Right ventricle myocardium superior (tissue), 1 donor: ENCODE measurements at places on chromosomes 16 and 17. TPM values are rescaled to one million over a fixed set of nuclear protein-coding genes. Genes with fewer than 3 reads are reported as not detected.

DNA sequence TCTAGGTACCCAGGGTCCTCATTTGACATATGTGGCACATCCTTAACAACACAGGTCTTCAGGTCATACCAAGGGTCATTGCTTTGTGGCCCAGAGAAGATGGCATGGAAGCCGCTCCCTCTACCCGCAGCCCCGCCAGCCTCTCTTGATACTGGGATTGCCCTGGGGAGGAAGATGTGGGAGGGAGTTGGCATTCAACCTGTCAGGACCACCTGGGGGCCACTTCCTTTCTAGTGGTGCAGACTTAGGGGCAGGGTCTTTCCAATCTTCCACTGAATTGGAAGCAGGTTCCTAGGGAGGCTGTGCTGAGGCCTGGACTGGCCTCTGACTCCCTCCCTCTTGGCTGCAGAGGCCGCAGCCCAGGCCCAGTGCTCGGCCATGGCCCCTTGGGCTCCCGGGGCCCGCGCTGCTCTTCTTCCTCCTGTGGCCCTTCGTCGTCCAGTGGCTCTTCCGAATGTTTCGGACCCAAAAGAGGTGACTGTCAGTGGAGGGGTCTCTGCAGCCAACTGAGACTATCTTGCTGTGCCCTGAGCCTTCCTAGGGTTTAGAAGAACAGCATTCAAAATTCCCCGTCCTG is 5.1 kb upstream of the HEXIM1 start:
- DNase-seq: peak; percentile 41

- DNase-seq: no peak
Measured at GRCh38 chr17:2844416-2844815, 48.2 kb downstream of the RAP1GAP2 start.

- DNase-seq: no peak
Measured at GRCh38 chr16:84266451-84266850, 26.6 kb upstream of the KCNG4 start.

- DNase-seq: no peak
Measured at GRCh38 chr16:5066511-5066910, 755 bp upstream of the C16orf89 start.

- DNase-seq: peak; percentile 93
Measured at GRCh38 chr17:4604111-4604644, 19.8 kb downstream of the SMTNL2 start.

DNA sequence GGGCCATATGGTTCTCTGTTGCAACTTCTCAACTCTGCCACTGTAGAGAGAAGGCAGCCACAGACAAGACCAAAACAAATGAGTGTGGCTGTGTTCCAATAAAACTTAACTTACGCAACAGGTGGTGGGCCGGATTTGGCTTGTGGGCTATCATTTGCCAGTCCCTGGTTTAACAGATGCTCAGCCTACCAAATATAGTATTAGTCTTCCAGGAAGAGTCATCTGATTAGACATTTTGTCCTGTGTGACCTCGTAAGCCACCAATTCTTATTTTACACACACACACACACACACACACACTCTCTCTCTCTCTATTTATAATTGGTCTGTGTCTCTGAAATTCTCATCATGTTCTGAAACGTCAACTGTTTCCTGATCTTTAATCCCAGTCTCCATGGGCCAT is 245.9 kb downstream of the XYLT1 start:
- peak; percentile 49 for DNase-seq

DNA sequence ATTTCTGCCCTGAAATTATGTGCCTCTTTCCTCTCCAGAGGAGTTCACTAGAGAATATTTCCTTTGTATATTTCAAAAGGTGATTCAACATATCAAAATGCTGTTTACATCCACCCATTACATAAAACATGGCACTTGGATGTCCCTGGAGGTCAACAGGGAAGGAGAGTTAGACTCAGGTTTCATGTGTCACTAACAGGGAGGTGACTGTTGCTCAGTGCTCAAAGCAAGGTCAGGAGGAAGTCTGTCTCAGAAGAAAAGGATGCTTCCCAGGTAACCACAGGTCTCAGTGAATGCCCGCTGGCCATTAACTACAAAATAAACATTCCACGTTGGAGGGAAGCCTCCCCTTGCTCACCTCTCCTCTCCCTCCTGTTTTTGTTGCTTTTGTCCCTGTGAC is 198.6 kb downstream of the AXIN2 start:
- no peak for DNase-seq

GRCh38 chr16:19304750-19305149 is 19.2 kb downstream of the CLEC19A start:
- DNase-seq: no peak

DNA sequence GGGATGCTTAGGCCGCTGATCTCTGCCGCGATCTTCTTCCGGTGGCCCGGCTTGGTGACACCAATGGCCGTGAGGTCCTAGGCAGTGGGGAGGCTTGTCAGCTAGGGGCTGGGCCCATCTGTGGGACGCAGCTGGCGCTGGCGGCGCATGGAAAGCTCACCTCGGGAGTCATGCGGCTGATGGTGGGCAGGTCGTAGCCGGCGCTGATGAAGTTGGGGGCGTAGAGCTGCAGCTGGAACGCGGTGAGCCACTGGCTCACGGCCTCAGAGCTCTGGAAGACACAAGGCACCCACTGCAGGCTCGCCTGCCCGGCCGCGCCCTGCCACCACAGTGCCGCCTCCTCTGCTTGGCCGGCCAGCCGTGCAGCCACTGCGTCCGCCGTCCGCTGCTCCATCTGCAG is 12.7 kb downstream of the CASKIN1 start:
- DNase-seq: no peak

- DNase-seq: peak; percentile 34
Measured at GRCh38 chr17:82941021-82942001, 101.5 kb upstream of the ZNF750 start.

- no peak for DNase-seq
Measured at GRCh38 chr17:38590988-38591758, 14.6 kb downstream of the SRCIN1 start.

DNA sequence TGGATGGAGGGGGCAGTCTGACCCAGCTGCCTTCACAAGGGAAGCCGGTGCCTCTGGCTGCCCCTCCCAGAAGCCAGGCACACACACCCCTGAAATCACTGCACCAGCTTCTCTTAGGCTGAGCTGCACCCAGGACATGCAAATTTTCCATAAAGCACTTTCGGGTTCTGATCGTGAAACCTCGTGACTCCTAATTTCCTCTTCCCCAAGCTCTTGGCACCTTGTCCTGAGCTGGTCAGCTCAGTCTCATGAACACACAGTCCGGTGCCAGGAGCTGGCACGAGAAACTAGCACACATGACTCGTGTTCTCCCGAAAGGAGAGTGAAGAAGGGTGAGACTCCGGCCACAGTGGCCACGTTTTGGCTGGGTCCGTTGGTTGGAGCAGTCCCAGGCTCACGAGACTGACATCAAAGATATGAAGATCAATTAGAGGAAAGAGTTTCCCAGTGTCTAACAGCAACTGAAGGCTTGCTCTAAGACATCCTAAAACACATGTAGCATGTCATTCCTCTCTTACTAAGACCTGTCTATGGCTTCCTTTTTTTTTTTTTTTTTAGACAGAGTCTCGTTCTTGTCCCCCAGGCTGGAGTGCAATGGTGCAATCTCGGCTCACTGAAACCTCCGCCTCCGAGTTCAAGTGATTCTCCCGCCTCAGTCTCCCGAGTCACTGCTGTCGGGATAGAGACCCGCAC is 9.2 kb upstream of the ABR start:
- peak; percentile 92 for DNase-seq

DNA sequence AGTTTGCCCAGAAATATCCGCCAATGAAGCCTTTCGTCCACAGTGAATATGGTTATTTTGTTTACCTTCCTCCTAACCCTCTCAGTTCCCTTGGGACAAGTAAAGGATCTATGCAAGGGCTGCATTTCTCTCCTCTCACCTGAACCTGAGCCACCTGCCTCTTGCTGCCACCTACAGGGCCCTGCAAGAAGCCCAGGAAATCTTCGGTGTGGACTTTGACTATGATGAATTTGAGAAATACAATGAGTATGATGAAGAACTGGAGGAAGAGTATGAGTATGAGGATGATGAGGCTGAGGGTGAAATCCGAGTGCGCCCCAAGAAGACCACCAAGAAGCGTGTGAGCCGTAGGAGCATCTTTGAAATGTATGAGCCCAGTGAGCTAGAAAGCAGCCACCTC is 14.0 kb downstream of the SUPT6H start:
- no peak for DNase-seq

RNF43 gene
- 3.8 TPM for total RNA-seq

GRCh38 chr17:38725066-38725465 is 5.1 kb upstream of the CISD3 start:
- no peak for DNase-seq

- no peak for DNase-seq
Measured at GRCh38 chr17:17042384-17042736, at the start of gene MPRIP. Gene MPRIP, plus strand, starts transcription at chr17:17042457. Its CDS starts 392 bp downstream, at chr17:17042849.

HOXB5 gene
- total RNA-seq: 0.13 TPM

DNA sequence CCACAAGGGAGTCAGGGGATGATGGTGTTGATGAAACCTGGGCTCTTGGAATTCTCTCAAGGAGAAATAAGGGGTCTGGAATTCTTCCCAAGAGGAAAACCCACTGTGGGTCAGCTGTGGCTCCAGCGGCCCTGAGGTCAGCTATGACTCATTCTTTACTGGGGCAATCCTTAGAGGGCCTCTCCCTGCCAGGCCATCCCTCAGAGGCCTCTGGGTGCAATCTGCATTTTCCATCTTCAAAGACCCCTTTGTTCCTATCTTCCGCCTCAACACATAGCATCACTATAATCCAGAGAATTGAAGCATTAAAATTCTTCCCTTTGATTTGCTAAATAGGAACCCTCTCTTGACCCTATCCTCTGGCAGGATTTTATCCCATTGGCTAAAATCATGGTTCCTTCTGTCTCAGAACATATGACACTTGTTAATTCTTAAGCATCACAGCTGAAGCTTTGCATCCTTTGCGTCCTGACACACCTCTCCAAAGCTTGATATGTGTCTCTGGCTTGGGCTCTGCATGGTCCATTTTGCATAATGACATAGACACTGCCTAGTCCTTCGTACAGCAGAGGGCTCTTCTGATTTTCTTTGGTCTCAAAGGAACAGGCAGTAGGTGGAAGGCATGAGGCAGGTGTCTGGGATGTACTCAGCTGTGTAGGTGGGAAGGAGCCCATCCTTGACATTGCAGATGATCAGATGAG is 4.4 kb upstream of the KRT37 start:
- no peak for DNase-seq

DNA sequence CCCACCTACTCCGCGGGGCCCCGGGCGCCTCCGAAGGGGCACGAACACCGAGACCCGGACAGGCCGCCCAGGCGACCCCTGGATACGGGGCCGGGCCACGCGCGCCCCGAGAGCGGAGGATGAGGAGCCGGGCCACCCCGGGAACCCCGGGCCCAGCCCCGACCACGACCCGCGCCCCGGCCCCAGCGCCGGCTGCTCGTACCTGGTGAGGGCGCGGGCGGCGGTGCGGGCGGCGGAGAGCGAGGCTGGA is 192 bp downstream of the FASN start:
- DNase-seq: no peak

GRCh38 chr16:52469775-52470174 is 77.2 kb downstream of the TOX3 start:
- DNase-seq: no peak

DPEP3 gene
- not detected for total RNA-seq

DNA sequence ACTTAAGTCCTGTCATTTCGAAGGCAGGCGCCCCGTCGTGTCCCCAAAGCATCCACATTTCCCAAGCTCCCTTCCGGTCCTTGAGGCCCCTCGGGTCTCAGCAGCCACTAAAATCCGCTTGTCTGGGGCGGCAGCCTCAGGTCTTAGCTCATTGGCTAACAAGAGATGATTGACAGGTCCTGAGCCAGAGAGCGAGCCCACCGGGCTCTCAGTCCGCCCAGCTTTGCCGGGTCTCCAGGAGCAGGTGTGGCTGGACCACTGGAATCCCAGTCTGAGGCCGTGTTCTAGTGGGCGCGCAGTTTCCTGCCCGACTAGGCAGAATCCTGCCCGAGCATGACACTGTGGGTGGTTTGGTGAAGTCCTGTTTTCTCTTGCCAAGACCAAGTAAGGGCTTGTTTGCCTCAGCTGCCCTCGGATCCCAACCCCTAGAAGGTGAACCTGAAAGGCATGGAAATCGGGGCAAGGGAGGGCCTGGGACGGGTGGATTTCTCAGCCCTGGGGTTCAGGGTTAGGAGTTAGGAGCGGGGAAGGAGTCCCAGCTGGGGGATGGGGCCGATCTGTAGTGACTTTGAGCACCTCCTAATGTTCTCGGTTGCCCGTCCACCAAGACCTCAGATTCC is 42.8 kb downstream of the MRC2 start:
- DNase-seq: no peak

GRCh38 chr16:84699712-84700445 is at the start of gene USP10:
Gene USP10, plus strand, starts transcription at chr16:84700000. Its CDS starts 91 bp downstream, at chr16:84700091.
- peak; percentile 90 for DNase-seq
